Fibroblast of lung (primary cell): ENCODE measurements at places on chromosomes 6 and 20.

DNA sequence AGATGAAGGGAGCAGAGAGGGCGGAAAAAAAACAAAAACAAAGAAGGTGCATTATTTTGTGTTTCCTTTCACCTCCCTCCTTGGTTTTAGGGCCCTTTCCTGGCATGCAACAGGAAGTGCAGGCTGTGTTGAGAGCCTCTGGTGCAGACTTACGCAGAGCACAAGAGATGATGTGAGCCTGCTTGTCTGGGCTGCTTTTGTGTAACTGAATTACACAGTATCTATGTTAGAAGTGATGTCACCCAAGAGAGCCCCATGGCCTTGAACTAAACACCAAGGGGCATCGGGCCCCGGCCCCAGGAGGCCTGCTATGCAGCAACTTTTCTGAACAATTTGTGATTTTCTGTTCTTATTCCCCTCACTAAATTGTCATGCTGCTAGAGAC is 25.5 kb downstream of the GNAS start:
- no peak for DNase-seq

DNA sequence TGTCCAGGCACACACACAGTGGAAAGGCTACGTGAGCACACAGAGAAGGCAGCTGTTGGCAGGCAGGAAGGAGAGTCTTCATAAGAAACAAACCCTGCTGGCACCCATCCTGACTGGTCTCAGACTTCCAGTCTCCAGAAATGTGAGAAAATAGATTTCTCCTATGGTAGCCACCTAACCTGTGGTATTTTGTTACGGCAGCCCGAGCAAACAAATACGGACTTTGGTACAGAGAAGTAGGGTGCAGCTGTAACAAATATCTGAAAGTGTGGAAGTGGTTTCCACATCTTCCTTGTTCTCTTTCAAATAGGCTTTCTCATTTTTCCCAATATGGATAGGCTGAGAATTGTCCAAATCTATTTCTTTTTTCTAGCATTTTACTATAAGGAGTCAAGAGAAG is 94.6 kb downstream of the ADGB start:
- DNase-seq = no peak

DNA sequence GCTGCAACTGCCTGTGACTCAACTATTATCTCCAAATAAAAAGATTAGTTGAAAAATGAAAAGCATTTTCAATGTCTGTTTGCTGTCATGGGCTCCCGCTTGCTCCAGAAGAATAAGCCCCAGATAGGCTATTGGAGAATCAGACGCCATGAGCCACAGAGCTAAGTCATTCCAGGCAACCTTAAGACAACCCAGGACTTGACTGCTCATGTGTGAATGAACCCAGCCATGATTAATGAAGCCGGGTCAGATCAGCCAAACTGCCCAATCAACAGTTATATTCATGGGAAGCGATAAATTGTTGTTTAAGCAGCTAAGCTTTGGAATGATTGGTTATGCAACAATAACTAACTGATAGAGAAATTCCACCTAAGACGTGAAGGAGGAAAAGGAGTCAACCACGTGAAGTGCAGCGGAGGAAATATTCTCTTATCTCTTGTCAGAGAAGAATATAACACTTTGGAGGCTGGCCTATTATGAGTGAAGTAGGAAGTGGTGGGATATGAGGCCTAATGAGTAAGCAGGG is 64.2 kb downstream of the DOK5 start:
- DNase-seq = no peak

DNA sequence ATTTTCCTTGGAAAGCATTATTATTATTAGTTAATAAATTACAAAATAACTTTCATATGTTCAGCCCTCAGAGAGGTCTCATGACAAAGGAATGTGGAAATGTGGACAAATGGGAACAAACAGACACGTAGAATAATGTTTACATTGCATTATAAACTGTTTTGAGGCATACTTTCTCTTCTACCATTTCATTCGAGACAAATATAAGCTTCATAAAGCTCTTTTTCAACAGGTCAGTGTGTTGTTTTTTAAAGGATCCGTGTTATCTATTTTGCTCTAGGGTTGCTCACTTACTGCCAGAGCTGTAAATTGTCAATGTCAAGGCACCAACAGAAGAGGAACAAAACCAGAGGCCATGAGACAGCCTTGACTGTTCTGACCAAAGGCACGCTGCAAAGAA is 256.8 kb downstream of the PHACTR1 start:
- no peak for DNase-seq

DNA sequence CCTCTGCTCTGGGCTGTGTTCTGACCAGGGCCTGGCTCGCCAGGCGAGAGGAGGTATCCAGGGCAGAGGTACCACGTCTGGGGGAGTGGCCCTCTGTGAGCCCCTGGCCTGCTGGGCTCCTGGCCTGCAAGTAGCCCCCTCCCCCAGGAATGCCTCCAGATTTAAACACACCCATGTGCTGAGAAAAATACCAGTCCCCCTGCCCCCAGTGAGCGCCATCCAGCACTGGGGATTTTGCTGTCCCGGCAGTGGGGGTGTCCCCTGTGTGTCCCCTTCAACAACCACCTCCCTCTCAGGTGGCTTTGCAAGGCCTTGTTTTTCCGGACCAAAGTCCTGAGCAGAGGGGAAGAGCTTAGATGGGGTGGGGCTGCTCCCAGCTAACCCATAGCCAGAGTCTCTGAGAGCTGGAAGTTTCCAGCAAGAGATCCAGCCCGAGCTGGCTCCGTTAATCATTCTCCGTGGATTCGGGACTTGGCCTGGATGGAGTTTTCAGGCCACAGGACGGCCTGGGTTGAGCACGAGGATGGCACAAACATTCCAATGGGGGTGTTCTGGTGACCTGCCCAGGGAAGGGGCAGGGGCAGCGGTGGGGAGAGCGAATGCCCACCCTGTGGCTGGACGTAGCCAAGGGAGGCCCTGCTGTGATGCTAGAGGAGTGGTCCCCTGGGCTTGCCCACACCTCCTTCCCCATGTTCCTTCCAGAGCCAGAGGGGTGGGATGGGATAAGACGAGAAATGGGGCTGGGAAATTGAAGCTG is 29.0 kb downstream of the PCK1 start:
- no peak for DNase-seq

- DNase-seq = no peak
These were observed 157.5 kb upstream of the SCGN start for GRCh38 chr6:25494469-25494868.

GRCh38 chr20:730005-730404 is 38.3 kb downstream of the SLC52A3 start:
- DNase-seq = no peak

DNA sequence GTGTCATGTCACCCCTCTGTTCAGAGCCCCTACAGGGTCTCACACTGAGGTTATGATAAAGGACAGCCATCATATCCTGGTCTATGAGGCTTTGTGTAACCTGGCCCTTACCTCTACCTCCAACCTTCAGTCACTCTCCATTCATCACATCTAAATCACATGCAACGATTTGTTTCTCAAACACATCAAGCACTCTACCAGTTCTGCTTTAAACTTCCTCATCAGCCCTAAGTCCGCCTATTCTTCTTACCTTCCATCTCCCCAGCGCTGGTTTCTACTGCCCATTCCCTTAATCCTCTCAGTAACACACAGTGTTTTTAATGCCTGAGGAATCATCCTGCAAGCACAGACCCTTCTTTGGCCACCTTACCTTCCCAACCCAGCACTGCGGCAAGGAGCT is 17.9 kb upstream of the BACH2 start:
- no peak for DNase-seq

GRCh38 chr6:34671367-34671766 is 25.2 kb downstream of the ILRUN start:
- peak; percentile 31 for DNase-seq

GRCh38 chr20:17749978-17750721 is 50.4 kb downstream of the BANF2 start:
- peak; percentile 63 for DNase-seq

DNA sequence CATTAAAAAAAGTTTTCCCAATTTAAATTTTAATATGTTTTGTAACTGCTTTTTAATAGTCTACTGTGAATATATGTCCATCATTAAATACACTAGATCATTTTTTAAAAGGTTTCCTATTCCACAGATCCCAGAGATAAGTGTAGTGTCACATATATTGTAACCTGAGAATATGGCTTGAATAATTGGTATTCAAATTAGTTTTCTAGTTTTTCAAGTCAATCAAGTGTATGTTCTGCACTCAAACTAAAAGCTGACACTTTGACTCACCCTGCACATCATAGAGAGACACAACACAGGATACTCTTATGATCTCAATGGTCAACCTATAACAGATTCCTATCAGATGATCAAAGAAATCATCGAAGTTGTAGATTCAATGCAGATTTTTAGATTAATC is 49.1 kb downstream of the ZHX3 start:
- no peak for DNase-seq

- peak; percentile 7 for DNase-seq
These were observed 6.4 kb downstream of the CD2AP start for GRCh38 chr6:47483853-47484546.

- no peak for DNase-seq
These were observed 2.4 kb downstream of the SOX18 start for GRCh38 chr20:64047046-64047389.

DNA sequence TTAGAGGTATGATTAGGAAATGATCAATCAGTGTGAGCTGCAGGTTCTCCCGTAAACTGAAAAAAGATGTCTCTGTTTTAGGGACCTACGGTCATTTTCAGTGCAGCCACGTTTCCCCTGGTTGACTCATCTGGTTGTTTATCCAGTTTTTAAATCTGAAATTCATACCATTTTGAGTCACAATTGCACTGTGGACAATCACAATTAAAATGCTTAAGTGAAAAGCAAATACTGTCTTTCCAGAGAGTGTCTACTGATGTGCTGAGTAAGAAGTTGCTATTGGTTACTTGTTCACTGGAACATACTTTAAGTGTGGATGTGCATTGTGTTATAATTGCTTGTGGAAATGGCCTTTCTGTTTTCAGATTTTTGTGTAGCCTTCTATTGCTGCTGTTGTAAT is 305.1 kb upstream of the SASH1 start:
- peak; percentile 21 for DNase-seq

DNA sequence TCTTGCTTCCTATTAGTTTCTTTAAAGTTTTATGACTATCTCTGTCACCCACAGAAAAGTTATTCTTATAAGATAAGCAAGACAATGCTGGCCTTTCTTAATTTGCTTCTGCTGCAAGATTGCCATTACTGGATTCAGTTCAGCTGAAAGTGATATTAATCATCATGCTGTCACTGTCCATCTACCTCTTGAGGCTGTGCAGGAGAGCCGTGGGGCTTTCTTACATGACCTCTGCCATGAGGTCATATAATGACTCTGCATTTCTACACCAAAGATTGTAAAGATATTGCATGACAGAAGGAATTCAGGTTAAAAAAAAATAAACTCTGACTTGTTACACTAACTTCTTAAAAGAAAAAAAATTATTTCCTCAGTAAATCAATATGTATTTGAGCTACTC is 106.9 kb downstream of the TRDN start:
- no peak for DNase-seq

DNA sequence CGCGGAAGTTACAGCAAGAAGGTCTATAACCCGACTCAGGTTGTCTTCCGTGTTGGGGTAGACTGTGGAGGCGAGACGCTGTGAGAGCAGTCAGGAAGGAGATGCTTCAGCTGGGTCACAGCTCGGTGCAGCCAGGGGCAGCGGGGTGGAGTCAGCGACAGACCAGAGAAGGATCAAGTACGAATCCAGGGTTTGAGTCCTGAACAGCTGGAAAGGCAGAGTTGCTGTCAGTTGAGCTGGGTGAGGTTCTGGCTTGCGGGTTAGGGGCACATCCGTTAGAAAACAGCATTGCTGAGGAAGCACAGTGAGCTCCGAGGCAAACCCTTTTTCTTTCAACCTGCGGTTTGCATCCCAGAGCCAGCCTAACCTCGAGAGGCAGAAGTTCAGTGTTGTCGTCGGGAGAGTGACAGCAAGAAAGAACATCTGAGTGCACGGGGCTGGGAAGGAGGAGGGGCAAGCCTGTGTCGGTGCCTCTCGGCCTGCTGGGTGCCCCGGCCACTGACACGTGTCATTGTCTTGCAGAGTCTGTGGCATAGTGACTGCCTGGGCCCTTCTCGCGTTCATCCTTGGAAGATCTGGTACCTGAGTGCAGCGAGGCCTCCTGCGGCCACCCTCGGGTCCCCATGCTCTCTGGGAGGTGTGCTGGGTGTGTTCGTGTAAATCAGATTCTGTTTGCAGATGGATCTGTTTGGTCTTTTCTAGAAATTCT is 20.0 kb downstream of the PNLDC1 start:
- no peak for DNase-seq

DNA sequence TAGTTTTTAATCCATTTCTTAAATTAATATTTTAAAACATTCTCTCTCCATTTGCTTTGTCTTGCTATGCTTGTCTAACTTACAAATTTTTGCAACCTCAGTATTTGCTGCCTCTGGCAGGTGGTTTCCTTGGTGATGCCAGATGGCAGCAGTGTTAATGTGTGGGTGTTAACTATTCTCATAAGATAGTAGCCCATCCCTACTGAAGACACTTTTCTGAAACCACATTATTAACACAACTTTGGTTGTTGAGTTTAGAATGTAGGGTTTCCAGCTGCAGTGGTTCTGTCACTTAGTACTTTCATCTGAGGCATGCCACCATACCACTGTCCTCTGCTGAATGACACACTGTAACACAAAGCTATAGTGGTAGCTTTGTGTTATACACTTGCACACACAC is 75.1 kb downstream of the MYO6 start:
- DNase-seq = no peak

GRCh38 chr6:132365281-132365907 is 35.9 kb downstream of the MOXD1 start:
- DNase-seq = no peak

- no peak for DNase-seq
These were observed 526.0 kb upstream of the SOX4 start for GRCh38 chr6:21067521-21067920.

GRCh38 chr20:50992336-50992732 is 30.6 kb downstream of the KCNG1 start:
- DNase-seq = no peak

- no peak for DNase-seq
These were observed 293.7 kb downstream of the RNF144B start for GRCh38 chr6:18680842-18681241.

GRCh38 chr6:37835923-37836322 is 16.4 kb downstream of the ZFAND3 start:
- DNase-seq = no peak

DNA sequence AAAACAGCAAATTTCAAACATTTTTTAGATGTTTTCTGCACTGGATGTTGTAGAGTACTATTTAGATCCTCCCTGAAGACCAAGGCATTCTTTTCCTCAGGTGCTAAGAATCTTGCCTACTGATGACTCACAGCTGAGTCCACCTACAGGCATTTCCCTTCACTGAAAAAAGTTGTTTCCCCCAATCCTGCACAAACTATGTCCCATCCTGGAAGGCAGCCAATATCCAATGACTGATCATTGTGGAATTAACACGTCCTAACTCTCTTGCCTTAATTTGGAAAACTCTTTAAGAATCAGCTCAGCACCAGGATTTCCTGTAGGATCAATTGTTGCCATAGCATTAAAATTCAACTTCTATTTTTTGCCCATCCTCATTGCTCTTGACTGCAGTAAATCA is 268.4 kb upstream of the IRAK1BP1 start:
- peak; percentile 99 for DNase-seq
